ENCODE measurements at places on chromosomes 12 and 14.

GRCh38 chr14:94337274-94337673 is 14.1 kb upstream of the SERPINA6 start:
- no peak for DNase-seq

- no peak for DNase-seq
These were observed 143.3 kb upstream of the AVPR1A start for GRCh38 chr12:63294327-63294632.

GRCh38 chr14:31326111-31326510 is 94.2 kb downstream of the HEATR5A start:
- no peak for DNase-seq

DNA sequence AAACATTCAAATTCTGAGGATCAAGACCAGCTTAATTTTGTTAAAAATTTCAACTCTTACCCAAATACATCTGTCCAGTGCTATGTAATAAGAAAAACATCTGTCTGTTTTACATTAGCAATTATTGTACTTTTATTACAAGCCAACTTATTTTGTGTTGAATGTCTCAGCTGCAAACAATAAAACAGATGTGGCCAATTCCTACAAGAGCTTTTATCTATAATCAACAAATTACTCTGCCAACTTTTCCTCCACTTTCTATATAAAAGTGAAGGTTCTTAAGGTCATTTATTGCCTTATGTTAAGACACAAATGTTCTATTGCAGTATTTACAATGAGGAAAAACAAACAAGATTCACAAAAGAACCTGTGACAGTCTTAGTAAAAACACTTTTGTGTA is 72.7 kb downstream of the NOVA1 start:
- DNase-seq, result no peak

DNA sequence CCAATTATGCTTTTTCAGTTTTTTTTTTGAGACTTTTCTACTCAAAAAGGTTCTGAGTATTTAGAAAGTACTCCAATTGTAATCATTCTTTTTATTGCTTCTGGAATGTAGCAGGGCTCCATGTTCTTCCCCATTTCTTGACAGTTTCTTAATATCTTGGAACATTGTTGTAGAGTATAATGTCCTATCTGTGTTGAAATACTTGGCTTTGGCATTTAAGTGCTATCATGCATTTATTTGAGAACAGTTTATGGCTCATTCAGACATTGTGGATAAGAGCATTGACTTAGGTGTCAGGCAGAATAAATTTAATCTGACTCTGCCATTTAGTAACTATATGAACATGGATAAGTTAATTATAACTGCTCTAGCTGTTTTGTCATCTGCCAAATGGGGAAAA is 28.3 kb downstream of the ADIPOR2 start:
- DNase-seq, result no peak

- no peak for DNase-seq
These were observed 2.1 kb upstream of the PDZRN4 start for GRCh38 chr12:41186026-41186425.

DNA sequence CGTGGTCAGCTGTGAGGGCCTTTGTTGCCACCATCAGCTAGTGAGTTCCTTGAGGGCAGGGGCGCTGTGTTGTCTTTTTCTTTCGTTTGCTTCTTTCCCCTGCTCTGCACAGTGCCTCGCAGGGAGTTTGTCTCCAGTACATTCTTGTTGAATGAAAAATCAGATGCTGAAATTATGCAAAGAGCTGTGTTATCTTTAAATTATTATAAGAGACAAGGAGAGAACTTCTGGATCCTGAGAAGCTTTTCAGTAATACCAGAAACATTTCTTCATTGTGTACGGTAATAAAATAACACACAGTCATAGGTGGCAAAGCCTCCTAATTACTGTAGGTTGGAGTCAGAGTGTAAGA is 14.9 kb downstream of the EML1 start:
- DNase-seq, result no peak

DNA sequence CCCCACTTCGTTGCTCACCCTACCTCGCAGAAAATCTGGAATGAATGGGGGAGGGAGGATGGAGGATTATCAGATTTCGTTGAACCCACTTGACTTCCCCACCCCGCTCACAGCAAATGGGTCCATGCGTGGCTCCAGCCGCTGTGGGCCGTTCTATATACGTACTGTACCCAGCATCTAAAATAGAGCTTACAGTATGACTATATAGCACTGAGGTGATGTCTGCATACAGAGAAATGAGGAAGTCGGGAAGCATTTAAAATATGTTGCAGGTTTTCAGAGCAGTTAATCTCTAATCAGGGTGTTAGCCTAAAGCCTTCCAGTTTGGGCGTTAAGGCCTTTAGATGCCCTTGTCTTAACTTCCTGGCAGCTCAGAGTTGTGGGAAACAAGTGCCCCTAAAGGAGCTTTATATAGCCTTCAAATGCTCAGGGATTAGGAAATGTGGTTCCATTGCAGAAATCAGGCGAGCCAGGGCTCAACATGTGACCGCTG is 1.4 kb downstream of the BICDL1 start:
- no peak for DNase-seq

DNA sequence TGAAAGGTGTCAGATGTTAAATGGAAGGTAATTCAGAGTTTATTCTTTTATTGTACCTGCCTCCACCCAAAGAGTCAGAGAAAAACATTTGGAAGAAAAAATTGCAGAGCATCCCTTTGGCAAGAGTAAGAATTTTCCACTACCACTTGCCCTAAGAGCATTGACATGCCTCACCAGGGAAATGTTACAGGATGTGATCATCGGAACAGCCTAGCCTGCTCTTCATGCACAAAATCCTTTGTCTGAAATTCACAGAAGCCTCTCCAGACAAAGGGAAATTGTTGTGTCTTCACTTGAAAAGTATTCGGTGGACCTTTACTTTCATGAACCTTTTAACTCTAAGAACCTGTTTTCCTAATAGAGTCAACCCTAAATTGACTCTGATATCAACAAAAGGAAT is 36.9 kb downstream of the ATP2A2 start:
- DNase-seq, result no peak

DNA sequence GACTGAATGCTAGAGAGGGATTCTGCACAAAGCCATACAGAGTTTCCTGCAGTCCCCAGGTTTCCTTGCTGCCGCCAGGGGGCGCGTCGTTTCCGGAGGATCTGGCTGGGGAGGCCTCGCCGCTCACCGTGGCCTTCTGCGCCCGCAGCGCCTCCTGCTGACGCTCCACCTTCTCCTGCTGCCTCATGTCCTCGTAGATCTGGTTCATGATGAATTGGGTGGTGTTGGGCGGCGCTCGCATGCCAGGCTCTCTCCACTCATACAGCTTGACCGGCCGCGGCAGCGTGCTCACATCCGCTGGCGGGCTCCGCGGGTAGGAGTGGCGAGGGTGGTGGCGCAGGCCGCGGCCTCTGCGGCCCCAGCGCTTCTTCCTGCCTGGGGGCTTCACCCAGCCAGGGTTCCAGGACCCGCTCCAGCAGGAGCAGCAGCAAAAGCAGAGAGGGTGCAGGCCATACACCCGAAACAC is 987 bp downstream of the CCER1 start:
- DNase-seq, result no peak

- no peak for DNase-seq
These were observed 186.7 kb downstream of the ANO2 start for GRCh38 chr12:5758347-5758746.

GRCh38 chr12:17266856-17267255 is 660.9 kb upstream of the LMO3 start:
- DNase-seq, result no peak

DNA sequence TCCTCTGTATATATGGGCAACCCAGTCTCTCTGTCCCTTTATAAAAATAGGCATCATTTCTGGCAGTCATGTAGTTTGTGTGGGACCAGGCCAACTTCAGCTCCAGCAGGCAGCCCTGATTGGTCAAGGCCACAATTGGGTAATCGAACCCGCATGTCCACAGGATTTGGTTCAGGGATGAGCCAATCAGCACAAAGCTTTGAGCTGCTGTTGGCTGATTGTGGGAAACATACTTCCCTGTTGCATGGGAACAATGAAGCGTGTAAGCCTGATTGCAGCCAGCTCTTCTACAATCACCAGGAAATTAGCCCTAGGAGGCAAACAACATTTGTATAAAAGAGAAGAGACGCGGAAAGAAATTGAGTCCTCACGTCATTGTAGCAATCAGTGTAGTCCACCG is 328.6 kb downstream of the PCNX1 start:
- no peak for DNase-seq

- peak; percentile 9 for DNase-seq
These were observed 77.9 kb downstream of the SPTB start for GRCh38 chr14:64801800-64802199.

GRCh38 chr12:103538397-103538796 is 42.6 kb upstream of the C12orf42 start:
- DNase-seq, result no peak

DNA sequence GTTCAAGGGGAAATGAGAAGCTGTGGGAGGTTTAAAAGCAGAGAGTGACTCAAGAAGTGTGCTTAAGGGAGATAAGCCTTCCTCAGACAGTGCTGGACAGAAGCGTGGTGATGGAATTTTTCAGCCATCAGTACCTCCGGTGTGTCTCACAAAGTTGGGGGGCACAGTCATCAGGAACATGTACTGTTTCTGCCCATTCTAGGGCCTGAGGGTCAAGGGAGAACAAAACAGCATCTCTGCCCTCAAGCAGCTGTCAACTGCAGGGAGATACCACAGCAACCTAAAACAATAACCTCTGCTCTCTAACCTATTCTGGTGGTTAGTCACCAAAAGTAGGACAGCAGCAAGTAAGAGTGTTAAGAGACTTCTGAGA is 2.0 kb upstream of the STON2 start:
- no peak for DNase-seq

DNA sequence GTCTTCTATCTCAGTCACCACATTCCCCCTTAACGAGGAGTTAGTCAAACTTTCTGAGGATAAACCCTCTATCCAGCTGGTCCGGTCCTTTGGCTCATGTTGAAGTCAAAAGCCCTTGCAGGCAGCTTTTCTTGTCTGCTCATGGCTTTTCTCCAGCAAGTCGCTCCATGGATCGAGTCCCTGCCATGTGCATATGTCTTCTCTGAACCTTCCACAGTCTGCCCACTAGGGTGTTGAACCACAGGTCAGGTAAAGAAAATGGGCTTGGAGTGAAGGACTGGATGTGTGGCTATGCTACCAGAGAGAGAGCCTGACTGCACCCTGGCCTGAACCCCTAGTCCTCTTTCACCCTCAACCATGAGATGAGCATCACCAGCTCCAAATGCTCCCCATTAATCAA is 22.8 kb downstream of the C14orf132 start:
- no peak for DNase-seq
